ENCODE measurements at places on chromosomes 1 and 21.

DNA sequence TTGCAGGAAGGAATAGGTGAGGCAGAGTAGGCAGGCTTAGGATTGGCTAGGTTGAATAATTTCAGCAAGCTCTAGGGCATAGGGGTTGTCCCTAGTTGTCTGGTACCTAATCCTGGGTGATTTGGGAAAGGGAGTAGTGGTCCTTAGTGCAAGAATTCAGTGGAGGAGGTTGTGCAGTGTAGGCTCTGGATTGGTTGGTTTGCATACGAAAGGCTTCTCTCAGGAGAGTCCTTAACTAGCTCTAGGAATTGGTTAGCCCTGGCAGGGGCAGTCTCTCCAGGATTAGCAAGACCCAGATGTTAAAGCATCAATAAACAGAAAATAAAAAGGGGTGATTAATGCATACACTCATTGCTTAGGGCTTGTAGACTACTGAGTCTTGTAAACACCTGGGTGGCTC, 9.6 kb upstream of the CD101 start:
- DNase-seq: no peak

DNA sequence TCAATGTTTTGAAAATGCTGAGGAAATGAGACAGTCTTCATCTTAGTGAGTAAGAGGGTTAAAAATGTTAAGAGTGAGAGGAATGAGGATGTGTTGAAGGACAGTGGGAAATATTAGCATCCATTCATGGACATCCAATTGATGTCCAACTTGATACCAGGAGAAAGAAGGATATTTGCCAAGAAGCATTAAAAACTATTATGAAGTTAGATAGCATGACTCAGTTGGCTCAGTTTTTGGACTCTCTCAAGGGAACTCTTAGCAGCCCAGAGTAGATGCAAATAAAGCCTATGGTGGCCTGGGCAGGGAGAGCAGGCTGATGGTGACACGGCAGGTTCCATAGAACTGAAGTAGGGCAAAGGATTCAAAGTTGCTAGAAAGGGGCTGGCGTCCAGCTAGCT, 171.0 kb downstream of the ZZZ3 start:
- DNase-seq: no peak

GRCh38 chr21:16993416-16994038, 519.3 kb upstream of the CXADR start:
- no peak for DNase-seq

DNA sequence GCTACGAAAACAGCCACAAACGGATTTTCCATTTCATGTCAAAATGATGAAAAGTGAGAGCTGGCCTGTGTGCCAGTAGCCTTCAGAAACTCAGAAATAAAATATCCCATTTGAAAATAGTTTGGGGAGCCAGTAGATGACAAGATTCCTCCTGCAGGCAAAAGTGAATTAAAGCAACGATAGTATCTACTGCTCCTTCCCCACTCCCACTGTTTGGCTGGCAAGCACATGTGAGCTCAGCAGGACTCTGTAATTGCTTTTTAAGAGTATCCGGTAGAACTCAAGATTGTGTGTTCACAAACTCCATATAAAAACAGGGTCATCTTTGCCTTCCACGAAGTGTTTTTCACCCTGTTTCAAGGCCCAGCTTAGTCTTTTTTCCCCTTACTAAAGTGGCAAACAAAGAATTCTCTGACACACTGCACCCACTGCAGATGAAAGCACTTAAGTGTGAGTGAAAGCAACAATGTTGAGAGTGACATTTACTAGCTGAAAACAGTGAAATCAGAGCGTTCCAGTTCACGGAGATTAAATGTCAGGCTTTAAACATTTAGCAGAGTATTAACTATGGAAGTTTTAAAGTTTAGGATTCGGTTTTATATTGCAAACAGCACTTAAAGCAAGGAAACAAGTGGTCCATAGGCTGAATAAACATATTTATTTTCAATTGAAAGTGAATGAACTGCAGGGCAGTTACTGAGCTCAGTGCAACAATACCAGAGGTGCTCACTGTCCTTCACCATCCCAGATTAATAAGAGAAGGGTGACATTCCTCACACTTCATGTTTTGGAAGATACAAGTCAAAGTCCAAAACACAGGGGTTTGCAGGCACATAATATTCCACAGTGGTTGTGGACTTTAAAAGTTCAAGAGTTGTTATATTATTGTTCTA, 70.0 kb downstream of the ALG14 start:
- DNase-seq: no peak

DNA sequence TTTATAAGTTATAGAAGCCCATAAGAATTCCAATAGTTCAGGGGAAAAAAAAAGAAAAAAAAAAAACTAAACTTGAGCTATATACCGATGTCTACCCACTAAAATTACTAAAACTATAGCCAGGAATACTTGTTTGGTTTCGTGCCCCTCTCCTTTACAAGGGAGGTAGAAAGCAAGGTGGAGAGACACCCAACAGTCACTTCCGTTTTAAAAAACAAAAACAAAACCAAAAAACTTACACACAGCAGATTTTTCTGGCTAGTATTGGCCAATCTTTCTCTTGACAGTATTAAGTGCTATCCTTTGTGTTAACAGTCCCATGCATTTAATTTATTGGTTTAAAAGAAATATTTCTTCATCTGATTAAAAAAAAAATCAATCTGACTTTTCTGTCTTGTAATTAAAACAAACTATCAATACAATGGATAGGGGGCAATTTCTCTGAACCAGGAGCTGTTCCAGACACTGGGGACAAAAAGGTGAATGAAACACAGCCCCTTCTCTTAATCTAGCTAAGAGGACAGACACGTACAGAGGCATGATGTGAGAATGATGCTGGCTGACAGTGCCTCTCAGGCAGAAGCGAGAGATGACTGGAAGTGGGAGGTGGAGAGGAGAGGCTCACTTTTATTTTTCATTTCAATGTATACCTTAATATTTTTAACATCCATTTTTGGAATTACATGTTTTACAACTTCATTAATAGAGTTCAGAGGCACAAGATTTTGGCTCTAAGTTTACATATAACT, 214.8 kb downstream of the RERE start:
- DNase-seq: no peak

DNA sequence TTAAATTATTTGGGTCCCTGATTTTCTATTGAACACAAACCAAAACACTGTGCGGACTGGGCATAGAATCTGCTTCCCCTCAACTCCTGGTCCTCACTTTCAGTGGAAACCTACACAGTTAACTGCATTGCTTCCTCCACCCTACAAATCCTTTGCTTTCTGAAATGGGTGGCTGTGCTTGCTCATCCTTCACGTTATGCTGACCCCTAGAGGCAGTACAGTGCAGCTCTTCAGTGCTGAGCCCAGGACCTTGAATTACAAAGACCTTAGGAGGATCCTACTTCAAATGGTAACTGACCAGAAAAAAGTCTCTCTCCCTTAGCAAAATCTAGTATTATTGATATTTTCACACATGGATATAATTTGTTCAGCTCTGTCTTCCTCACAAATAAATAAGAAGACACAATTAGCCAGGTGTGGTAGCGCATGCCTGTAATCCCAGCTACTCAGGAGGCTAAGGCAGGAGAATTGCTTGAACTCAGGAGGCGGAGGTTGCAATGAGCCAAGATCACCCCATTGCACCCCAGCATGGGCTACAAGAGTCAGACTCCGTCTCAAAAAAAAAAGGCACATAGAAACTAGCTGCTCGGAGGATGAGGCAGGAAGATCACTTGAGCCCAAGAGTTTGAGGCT, 63.4 kb upstream of the L1TD1 start:
- peak; percentile 22 for DNase-seq

DNA sequence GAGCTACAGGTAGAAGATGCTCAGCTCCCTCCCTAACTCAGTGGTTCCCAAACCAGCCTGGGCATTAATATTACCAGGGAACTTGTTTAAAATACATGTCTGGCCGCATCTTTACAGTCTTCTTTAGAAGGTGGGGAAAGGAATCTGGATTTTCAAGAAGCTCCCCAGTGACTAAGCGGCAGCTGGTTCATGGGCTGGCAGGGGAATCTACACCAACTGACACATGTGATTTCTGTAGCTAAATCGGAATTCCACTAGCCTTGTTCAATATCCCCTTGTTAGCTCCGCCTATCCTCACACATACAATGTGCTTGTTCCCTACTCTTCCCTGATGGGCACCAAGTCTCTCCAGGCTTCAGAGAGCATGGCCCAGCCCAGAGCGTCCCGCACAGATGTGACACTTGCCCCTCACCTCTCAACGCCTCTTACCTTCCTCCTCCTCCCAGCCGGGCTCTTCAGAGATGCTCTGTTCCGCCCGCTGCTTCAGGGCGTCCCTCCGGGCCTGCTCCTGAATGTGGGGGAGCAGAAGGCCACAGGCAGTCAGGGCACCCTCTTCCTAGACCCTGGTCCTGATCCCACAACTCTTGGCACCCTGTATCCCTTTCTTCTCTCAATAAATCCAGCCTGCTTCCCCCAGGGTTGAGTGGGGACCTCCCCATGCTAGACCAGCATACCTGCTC, 15.3 kb downstream of the TSSK3 start:
- DNase-seq: no peak

- no peak for DNase-seq
Observed at GRCh38 chr1:20486457-20487235, 636 bp upstream of the CAMK2N1 start.
